ENCODE measurements at places on chromosomes 13 and 19.

DNA sequence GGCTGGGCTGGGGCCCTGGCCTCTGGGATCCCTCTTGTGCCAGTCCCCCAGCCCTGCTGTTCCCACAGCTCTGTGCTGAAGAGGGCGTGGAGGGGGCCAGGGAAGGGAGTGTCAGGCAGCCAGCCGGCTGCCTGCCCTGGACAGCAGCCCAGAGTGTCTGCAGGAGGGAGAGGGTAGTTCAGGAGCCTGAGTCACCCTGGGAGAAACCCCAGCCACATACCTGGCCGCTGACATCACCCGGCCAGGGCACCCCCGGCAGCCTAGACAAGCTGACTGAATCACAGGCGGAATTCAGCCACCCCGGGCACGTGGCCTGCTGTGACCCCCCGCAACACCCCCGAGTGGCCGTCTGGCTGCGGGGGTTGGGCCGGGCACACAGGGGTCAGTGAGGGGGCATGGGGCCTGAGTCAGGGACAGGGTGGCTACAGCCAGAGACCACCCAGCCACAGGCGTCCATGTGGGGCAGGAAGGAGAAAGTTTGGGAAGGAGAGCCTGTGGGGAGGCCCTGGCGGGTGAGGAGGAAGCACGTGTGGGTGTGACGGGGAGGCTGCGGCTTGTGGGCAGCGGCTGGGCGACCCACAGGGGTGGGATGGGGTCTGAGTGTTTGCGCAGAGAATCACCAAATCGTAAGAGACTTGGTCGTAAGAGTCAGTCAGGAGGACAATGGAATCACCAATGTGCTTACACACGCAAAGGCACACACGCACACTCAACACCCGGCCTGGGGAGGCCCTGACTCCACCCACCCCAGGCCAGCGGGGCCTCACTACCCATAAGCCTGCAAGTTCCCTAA is 11.9 kb upstream of the FOSB start:
- DNase-seq: no peak

DNA sequence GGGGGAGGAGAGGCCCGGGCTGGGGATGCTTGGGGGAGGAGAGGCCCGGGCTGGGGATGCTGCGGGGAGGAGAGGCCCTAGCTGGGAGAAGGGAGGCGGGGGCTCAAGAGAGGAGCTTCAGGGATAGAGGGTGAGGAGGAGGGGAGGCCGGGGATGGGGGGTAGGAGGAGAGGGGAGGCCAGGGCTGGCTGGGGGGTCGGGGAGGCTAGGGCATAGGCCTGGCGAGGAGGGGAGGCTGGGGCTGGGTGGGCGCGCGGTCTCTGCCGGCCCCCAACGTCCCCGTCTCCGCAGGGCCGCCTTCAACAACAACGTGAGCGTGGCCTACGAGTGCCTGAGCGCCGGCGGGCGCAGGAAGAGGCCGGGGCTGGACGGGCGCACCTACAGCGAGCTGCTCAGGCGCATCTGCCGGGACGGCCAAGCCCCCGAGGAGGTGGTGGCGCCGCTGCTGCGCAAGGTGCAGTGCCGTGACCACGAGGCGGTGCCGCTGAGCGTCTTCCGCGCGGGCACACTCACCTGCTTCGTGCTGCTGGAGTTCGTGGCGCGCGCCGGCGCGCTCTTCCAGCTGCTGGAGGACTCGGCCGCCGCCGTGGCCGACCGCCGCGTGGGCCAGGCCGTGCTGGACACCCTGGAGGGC is 11.4 kb downstream of the TPGS1 start:
- peak; percentile 45 for DNase-seq

GRCh38 chr19:45791744-45792469 is 738 bp downstream of the DMWD start:
- DNase-seq: no peak

- no peak for DNase-seq
Observed at GRCh38 chr13:73304442-73304841, 245.6 kb downstream of the KLF5 start.

GRCh38 chr13:88339271-88339741 is 668.1 kb downstream of the SLITRK5 start:
- DNase-seq: no peak

- no peak for DNase-seq
Observed at GRCh38 chr13:49214917-49215376, 5.2 kb upstream of the MLNR start.

DNA sequence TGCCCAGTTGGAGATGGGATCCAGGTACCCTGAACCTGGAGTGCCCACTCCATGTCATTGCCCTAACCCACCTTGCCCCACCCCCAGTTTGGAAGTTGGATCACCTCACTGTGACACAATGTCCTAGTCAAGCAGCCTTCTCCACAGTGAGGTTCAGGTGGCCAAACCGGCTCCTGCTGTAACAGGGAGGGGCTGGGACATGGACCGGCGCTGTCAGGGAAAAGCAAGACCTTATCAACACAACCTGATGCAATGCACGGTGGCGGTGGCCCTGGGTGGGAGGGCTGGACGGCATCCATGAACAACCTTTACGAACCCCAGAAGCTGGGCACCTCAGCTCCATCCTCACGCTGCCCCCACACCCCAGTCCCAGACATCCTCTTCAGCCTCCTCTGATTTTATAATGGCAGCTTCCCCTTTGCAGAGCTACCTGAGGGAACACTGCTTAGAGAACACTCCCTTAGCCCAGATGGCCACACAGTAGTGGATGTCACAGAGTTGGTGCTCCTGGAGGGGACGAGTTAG is 1.6 kb upstream of the KRTDAP start:
- DNase-seq: no peak

DNA sequence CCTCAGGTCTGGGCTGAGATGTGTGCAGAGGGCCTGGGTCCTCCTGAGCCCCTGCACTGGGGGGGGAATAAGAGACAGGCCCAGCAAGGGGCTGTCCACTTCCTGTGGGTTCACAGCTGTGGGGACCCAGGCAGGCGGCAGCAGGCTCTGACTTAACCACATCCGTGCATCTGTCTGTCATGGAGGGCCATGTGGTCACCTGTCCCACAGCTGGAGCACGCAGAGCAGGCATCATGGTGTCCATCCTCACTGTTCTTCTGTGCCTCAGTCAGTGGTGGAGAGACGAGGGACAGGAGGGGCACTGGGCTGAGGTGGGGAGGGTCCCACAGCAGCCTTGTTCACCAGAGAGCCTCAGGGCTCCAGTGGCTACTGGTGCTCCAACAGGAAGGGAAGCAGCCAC is 16.3 kb upstream of the KIR3DL3 start:
- DNase-seq: no peak

GRCh38 chr19:52665529-52665928 is 27.4 kb upstream of the ZNF83 start:
- DNase-seq: no peak

DNA sequence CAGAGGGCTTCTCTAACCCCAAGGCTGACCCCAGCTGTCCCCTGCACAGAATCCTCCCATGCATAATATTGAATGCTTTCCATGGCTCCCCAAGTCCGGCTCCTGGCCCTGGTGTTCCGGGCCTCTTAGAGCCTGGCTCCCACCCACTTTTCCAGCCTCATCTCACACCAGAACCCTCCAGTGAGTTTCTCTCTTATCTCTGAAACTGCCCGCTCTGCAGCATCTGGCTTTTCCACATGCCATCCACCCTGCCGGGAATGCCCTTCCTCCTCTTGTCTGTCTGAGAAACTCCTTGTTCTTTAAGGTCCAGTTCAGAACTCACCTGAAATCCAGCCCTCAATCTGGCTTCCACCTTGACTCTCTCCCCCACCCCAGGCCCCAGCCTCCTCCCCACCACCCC is 6.8 kb downstream of the SYNGR4 start:
- DNase-seq: no peak

- peak; percentile 85 for DNase-seq
Observed at GRCh38 chr19:10259162-10259905, 7.3 kb downstream of the MRPL4 start.

DNA sequence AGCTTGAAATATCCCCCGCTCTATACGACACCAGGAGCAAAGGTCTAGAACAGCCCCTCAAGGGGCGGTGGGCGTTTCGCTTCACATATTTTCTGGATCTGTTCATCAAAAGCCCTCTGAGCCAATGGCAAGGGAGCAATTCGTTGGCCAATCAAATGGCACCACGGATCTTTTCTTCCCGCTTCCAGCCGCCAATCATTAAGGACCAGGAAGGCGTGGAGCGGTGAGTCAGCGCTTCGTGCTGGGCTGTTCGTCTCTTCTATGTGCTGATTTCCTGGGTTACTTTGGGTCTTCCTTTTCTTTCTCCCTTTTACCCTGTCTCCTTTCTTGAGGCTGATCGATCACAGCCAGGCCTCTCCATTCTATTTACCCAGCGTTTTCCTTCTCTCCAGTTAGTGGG is at the start of gene NLRP4:
Gene NLRP4 (plus strand): TSS at position 201 of the 400 bp plus-strand sequence. CDS start 15,541 bp downstream, outside the sequence.
- no peak for DNase-seq

DNA sequence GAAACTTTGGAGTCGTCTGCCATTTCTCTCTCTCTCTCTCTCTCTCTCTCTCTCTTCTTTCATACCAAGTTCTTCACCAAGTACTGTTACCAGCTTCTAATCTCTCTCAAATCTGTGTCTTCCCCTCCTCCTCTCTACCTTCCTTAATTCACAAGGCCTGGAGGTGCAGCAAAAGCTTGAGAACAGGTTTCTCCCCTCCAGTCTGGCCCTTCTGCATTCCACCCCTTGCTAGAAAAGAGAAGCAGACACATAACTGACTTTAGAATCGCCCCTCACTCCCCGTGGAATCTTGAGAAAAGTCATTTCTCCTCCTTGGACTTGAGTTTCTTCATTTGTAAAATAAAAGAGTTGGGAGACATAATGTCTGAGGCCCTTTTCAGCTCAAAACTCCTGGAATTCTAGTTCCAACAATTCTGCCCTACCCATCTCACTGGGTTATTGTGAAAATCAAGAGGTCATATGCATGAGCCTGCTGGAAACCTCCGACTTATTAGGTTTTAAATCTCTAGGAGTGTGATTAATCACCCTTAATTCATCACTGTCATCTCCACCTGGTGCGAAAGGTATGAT is 20.4 kb downstream of the AMER2 start:
- no peak for DNase-seq

DNA sequence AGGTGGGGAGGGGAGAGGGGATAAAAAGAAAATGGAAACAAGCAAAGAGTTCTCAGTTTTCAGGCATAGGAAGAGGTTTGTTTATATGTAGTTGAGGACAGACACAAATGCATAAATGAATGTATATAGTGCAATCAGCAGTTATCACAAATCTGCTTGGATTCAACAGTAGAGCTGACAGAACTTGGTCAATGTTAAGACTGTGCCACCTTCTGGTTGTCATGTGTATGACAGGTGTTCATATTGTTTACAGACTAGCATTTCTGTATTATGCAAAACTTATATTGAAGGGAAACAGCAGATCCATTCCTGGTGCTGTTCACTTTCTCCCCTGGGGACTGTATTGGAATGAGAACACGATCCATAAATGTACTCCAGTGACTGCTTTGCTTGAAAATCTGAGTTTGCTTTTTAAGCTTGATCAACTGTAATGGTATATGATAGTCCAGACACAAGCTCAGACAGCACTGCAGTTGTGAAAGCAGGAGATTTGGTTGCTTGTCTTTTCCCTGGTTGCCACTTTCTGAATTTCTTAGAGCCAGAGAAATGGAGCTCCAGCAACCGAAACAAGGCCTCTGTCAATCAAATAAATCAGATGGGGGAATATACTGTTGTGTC is 319.5 kb upstream of the OBI1 start:
- no peak for DNase-seq

GRCh38 chr13:47955836-47956235 is 45.2 kb downstream of the SUCLA2 start:
- DNase-seq: no peak

DNA sequence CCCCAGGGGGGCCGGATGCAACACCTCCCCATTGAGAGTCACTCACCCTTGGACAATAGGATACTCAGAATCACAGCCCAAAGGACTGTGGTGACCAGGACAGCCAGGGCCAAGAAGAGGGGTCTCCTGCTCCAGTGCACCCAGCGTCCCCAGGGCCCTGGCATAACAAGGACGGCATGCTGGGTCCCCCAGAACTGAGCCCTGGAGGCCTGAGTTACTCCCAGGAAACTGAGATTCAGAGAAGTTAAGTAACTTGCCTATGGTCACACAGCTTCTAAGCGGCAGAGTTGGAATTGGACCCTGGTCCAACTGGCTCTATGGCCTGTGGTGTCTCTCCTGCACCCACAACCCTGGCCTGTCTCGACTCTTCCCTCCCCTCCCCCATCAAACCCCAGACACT is 295 bp downstream of the CLEC4G start:
- DNase-seq: no peak

All from stimulated activated CD4-positive, alpha-beta T cell treated with anti-CD3 and anti-CD28 coated beads, Interleukin-1b, Interleukin-23, amount 100 ng/mL, for 1 hour (primary cell).